ENCODE measurements at places on chromosomes 11 and 22.

DNA sequence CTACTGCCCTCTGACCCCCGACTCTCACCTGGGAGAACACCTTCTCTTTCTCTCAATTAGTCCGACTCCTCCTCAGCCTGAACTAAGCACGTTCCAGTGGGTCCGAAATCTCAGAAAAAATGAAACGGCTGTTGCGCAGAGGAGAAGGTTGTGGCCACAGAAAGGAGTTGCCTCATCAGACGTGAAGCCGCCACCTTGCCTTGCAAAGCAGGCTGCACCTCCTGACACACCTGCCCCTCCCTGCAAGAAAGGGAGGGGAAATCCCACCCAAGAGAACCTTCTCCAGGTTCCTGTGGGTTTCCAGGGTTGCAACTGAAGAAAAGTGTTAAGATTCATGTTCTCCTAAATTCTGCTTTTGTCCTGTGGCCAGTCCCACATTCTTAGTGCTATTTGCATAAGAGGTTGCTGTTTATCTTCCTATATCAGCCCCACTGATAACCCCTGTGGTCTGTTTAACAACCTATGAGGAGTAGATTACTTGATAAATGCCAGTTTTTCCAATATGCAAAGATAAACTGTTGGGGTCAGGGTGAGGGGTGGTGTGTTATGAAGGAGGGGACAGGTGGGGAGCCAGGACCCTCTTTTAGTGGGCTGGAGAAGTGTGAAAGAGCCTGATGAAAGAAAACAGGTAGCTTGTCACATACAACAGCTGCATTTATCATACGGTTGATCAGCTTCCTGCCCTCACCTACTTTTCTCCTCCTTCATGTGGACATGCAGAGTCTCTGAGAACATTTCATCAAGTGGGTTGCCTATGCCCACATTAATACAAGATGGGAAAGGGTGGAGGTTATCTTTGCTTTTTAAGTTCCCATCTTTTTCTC lies 18.2 kb downstream of the ZBTB16 start:
- DNase-seq, result peak; percentile 26

DNA sequence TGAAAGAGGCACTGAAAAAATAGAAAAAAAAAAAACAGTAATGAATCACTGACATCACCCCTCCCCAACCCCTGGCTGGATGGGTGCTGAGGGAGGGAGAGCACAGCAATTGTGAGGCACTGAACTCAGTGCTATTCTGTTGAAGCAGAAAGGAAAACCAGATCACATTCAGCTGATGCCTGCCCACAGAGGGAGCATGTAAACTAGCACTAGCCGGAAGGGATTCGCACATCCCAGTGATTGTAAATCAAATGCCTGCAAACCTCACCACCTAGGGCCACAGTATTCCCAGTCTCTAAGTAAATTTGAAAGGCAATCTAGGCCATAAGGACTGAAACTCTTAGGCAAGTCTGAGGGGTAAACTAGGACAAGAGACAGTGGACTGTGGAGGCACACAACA lies 772.0 kb upstream of the CCDC179 start:
- DNase-seq, result no peak

- DNase-seq, result no peak
Measured at GRCh38 chr11:24496736-24497725, at the start of gene LUZP2. TSS of gene LUZP2 (plus strand) at chr11:24497053.

- DNase-seq, result no peak
Measured at GRCh38 chr22:45552580-45553350, 50.1 kb downstream of the FBLN1 start.

DNA sequence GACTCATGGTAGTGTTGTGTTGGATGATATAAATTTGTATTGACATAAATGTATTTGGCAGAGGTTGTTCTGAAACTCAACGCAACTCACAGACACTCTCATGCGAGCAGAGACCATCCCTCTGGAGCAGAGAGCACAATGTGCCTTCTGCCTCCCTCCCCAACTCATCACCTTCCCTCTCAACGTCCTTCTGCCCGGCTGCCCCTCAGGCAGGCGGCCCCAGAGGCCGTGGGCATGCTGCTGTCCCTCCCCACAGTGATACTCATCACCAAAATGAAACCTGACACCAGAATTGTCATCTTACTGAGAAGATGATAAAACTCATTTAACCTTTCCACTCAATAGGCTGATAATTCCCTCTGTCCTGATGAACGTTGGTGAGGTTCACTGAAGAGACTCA lies 260.6 kb downstream of the ETS1 start:
- DNase-seq, result peak; percentile 18

GRCh38 chr22:41034706-41035105 lies 57.7 kb upstream of the EP300 start:
- DNase-seq, result no peak

All from stimulated activated naive CD4-positive, alpha-beta T cell treated with Interleukin-2 at 50 U/mL for 16 hours (primary cell).